Activated CD4-positive, alpha-beta T cell treated with anti-CD3 and anti-CD28 coated beads, Interleukin-2, amount 10 ng/mL, durations not matched to agents 7 days and 5 days (primary cell): ENCODE measurements at places on chromosomes 5 and 9. TPM values are rescaled to one million over a fixed set of nuclear protein-coding genes. Genes with fewer than 3 reads are reported as not detected.

Gene NTRK2
- 1.8 TPM for total RNA-seq

Gene SLC4A9
- total RNA-seq = 0.44 TPM

Gene OLFML2A
- not detected for total RNA-seq

Gene ARSI
- total RNA-seq = not detected

Gene ABCA1
- total RNA-seq = 0.40 TPM

Gene FGFR4
- 1.8 TPM for total RNA-seq

Gene VAV2
- total RNA-seq = 6.2 TPM
